ENCODE measurements at places on chromosomes 1 and 21.

DNA sequence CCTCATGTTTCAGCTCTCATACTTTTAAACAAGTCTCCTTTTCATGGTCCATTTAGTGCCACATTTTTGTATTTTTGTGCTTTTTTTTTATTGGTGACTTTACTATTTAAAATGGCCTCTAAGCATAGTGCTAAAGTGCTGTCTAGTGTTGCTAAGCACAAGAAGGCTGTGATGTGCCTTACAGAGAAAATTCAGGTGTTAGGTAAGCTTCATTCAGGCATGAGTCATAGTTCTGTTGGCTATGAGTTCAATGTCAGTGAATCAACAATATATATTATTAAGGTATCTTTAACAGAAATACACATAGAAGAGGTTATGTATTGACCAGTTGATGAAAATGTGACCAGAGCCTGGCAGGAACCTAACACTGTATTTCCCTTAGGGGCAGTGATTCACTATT lies 12.8 kb upstream of the FUBP1 start:
- DNase-seq, result no peak

- no peak for DNase-seq
Observed at GRCh38 chr1:8970870-8971337, 25.2 kb downstream of the CA6 start.

DNA sequence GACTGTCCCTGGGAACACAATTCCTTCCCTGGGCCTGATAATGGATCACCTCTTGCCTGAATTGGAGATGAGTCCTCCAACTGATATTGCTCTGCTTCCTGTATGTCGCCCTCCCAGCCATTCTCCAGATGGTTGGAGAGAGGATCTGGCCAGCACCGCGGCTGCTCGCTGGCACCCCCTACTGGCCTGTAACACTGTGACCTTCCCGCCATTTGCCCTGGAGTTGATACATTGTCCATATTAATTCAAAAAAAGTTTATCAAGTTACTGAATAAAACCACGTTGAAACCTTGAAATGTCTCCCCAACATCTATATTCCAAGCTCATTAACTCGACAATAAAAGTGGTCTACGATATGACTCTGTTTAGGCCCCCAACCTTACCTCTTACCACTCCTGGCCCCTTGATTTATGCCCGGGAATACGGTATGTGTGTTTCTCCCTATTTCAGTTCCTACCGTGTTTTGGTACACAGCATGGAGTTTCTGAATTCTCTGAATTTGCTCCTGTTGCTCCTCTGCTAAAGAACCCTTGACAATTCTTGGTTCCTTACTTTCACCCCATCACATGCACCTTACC lies 241.8 kb upstream of the KIAA0040 start:
- DNase-seq, result no peak

- no peak for DNase-seq
Observed at GRCh38 chr21:36415375-36415774, 30.2 kb downstream of the CHAF1B start.

GRCh38 chr1:230735447-230735846 lies 11.7 kb upstream of the CAPN9 start:
- peak; percentile 51 for DNase-seq

DNA sequence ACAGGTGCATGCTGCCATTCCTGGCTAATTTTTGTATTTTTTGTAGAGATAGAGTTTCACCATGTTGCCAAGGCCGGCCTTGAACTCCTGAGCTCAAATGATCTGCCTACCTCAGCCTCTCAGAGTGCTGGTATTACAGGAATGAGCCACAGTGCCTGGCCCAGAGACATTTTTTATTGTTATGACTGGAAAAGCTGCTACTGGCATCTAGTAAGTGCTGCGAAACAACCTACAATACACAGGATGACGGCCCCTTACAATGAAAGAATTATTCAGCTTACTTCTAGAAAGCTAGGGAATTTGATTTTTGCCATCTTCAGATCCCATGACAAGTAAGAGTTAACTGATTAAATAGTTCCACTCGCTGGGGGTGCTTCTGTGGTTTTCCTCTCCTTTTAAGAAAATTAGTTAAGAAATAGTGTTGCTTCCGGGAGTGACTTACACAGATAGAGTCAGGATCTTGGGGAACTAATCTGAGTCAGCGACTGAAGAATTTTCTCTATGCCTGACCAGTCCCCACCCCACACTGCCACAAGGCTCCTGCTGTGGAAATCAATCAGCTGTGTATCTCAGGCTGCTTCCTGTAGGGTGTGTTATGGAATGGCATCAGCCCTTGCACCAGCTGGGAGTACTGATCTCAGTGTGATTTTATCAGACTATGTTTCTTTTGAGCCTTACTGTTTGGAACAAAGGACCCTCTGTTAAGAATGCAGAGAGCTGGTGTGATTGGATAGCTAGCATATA lies 93.0 kb upstream of the BMP8A start:
- DNase-seq, result no peak

- DNase-seq, result no peak
Observed at GRCh38 chr1:33272930-33273329, 16.6 kb downstream of the ZNF362 start.

DNA sequence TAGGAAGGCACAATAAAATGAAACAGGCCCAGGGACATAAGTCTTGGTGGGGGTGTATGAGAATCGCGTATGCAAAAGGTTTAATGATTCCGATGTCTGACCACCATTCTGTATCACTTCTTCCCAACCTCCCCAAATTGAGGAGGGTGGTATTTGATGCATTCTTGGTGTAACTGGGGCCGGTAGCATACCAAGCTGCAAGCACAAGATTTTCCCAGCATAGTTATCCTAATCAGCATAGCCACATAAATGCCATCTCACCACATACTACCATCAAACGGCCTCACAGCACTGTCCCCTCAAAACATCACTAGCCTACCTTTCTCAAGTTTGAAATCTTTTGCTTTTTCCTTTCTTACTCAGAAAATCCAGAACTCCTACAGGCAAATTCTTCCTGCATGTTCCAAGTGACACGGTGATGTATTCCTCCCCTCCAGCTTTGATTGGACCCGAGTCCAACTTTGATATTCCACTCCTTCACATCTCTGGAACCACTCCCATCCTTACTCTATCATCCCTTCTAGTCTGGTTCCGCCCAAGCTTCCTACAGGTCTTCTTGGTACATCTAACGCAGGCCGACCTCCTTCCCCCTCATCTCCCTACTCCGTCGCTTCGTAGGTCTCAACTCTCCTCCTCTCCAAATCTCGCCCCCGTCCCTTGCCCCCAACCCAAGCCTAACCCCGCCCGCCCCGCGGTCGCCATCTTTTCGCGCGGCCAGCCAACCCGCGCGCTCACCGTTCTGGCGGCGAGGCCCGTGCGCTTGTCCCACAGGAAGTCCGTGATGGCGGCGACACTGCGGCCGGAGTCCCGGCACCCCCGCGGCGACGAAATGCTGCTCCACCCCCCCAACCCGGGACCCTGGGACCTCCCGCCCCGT lies 600 bp downstream of the CLK2 start:
- DNase-seq, result no peak

All from NCI-H524 (cell line).